ENCODE measurements at places on chromosomes 6 and 20.

GRCh38 chr6:30397697-30398096 lies 52.7 kb downstream of the RPP21 start:
- no peak for DNase-seq

GRCh38 chr20:58402827-58403226 lies 13.8 kb downstream of the VAPB start:
- DNase-seq = no peak

DNA sequence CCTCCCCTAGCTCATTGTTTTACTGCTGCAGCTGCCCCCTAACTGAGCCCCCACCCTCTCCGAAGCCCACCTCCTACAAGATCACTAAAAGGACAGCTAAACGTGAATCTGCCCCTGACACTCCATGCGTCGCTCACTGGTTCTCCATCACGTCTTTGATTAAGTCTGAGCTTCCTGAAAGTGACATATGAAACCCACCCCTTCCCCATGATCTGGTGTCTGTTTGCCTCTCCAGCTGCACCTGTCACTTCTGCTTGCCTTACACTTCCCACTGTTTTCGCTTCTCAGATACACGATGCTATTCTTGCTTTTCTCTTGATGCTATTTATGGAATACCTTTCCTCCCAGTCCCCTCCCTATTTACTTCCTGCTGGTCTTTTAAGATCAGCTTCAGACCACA lies 8.0 kb upstream of the PERP start:
- DNase-seq = no peak

DNA sequence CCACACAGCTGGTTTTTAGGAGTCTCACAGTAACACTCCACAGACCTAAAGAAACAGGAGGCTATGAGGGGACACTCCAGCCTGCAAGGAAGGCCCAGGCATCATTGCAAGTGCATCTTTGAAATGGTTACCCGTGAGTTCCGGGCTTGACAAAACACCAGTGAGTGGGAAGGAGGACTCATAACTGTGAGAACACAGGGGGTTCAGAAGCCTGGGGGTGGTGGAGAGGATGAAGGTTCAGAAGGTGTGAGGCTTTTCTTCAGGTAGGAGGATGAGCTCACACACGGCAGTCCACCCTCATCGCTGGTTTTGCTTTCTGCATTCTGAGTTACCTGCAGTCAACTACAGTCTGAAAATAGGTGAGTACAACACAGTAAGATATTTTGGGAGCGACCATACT lies 39.9 kb downstream of the MAP7 start:
- DNase-seq = peak; percentile 43

GRCh38 chr20:991850-992249 lies 10.3 kb downstream of the RSPO4 start:
- no peak for DNase-seq

DNA sequence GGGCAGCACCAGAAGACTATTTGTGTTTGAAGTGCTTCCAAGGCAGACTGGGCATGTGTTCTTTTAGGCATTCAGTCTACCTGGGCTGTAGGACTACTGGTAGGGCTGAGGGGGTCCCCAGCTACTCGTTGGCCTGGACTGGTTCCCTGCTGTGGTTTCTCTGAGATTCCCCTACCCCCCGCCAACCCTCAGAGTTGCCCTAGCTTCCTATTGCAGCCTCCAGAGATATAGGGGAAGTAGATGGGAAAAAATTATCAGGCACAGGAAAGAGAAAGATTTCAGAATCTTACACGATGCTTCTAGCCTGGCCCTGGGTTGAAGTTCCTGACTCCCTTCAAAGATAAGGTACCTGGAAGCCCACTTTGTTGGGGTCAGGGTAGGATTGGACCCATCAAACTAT lies 22.5 kb downstream of the BRPF3 start:
- no peak for DNase-seq

DNA sequence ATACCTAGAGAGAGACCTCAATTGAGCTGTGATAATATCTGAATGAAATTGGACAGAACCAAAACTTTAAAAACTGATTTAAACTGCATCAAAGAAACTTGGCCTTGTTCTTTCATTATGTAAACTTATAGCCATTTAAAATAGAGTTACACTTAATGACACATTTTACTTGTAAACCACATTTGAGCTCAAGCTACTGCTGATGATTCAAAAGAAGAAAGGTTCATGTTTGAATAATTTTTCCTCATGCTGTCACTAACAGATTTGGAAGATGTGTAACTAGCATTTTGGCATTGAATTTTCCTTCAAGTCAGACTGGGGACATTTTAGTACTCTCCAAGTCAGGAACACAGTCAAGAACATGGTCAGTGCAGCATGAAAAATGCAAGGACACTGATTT lies 26.9 kb downstream of the POPDC3 start:
- DNase-seq = no peak
